Foreskin fibroblast (primary cell): ENCODE measurements at places on chromosomes 1 and 21.

DNA sequence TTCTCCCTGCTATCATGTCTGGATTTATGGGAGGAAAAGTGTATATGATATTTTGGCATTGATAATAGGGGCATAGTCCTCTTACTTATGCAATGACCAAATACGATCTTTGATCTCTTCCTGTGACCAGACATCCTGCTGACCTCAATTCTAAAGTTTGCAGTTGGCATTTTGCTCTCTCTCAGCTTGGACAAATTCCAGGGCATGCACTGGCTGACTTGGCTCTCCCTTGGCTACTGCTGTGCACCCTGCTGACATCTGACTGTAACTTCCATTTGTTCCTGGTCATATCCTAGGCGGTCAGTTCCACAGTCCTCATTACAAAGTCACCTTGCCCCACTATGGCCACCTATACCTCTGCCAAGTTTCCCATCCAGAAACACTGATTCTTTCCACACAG lies 380.7 kb upstream of the NR5A2 start:
- peak; percentile 10 for DNase-seq

DNA sequence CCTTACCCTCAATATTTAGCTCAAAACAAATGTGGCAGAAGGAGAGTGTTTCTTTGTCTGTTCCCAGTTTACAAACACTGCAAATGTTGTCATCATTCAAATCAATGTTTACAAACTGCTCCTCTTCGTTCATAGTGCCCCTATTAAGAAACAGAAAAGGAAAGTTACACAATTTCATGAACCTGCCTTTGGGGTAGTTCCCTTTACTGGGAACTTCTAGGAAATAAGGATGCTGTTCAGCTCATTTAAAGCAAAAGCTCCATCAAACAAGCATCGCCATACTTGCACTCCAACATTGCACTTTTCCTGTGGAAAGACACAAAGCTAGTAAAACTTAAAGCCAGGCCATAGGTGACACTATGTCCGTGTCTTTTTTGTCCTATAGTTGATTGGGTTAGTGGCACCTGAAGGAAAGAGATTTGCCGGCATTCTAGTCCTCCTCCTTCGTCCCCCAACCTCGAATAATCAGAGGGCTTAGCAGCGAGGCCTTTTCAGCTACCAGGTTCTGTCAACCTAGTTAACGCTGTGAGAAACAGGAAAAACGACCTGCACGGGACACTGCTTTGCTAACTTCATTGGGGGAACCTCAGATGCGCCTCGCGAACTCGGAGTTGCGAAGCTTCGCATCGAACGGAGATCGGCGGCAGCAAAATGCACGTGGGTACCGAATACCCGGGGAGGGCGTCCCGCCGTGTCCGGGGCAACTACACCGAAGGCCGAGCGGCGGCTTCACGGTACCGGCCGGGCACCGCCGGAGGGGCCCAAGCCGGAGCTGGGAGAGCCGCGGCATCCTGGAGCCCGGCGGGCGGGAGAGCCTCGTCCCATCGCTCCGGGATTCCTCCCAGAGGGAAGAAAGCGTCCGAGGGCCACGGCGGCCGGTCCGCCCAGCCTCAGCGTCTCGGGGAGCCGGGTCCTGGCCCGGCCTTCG lies 706 bp downstream of the C21orf91 start:
- DNase-seq = peak; percentile 15

- no peak for DNase-seq
These were observed 30.2 kb downstream of the BRDT start for GRCh38 chr1:91979383-91979782.

DNA sequence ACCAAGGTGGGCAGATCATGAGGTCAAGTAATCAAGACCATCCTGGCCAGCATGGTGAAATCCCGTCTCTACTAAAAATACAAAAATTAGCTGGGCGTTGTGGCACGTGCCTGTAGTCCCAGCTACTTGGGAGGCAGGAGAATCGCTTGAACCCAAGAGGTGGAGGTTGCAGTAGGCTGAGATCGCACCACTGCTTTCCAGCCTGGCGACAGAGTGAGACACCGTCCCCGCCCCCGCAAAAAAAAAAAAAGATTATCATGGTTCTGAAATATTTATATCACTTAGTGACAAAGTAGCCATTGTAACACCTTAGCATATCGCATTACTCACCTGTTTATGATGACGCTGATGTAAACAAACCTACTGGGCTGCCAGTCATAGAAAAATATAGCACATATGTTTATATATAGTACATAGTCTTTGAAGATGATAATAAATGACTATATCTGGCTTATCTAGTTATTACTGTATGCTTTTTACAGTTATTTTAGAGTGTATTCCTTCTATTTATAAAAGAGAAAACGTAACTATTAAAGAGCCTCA lies 160.2 kb downstream of the NCAM2 start:
- no peak for DNase-seq

- no peak for DNase-seq
These were observed 39.1 kb downstream of the CLIC6 start for GRCh38 chr21:34707876-34708325.

- peak; percentile 67 for DNase-seq
These were observed 1.5 kb downstream of the SCNN1D start for GRCh38 chr1:1281533-1282321.

GRCh38 chr1:27548858-27549719 lies 54.9 kb downstream of the AHDC1 start:
- no peak for DNase-seq

- DNase-seq = no peak
These were observed 77.0 kb upstream of the POU3F1 start for GRCh38 chr1:38123356-38124135.

DNA sequence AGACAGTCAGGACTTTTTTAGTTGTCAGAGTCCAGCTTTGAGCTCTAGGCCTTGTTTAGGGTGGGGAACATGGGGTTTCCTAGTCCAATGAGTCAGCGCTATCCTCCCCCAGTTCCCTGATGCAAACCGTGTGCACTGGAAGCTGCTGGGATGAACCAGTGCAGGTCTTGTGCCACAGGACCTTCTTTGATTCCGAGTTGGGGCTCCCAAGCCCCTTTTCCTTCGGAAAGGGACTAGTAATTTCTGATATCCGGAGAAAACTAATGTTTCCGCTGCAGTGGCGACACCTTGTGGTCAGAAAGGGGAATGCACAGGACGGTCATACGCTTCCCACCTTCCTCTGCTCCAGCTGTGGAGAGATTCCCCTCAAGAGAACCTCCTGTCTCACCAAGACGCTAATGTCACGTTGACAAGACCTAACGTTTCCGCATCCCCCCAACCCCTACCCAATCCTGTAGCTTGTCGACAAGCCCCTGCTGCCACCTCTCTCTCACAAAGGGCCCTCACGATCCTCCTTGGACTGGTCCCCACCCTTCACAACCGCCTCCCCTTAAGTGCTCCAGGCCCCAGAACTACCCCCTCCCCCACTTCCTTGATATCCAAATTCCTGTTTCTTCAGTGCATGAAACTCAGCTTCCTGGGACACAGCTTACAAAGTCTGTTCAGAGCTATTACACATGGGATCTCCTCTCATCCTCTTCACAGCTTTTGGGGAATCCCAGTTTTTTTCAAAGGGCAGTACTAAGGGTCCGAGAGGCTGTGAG lies 30.9 kb downstream of the GPA33 start:
- peak; percentile 34 for DNase-seq

- DNase-seq = no peak
These were observed 11.6 kb upstream of the S100A7A start for GRCh38 chr1:153404768-153405167.

GRCh38 chr1:193281894-193282293 lies 95.5 kb upstream of the B3GALT2 start:
- DNase-seq = no peak

- peak; percentile 18 for DNase-seq
These were observed 25.9 kb upstream of the RAP1A start for GRCh38 chr1:111593403-111594305.

- no peak for DNase-seq
These were observed 9.3 kb upstream of the ITGB2 start for GRCh38 chr21:44929799-44930542.

- peak; percentile 75 for DNase-seq
These were observed 48.9 kb downstream of the SKI start for GRCh38 chr1:2276803-2277580.

- no peak for DNase-seq
These were observed 33.2 kb upstream of the KANK4 start for GRCh38 chr1:62352387-62352786.

- DNase-seq = no peak
These were observed 24.8 kb upstream of the SELENON start for GRCh38 chr1:25774921-25775771.

- DNase-seq = no peak
These were observed 100.2 kb upstream of the GNG4 start for GRCh38 chr1:235749755-235750300.

DNA sequence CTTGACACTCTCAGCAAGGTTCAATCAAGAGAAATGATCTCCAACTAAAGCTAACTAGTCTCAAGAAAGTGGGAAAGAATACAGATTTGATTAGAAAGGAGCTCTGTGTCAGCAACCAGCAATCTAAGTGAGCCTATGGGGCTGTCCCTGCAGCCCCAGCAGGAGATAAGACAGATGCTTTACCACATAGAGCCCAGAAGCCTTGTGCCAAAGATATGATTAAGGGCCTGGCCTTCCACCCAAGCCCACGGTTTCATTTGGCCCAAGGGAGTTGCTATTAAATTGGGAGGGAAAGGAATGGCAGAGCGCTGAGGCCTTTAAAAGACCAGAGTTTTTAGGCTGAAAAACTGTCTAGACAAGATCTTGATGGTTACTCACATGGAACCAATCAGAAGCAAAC lies 74.8 kb downstream of the HLCS start:
- DNase-seq = no peak

DNA sequence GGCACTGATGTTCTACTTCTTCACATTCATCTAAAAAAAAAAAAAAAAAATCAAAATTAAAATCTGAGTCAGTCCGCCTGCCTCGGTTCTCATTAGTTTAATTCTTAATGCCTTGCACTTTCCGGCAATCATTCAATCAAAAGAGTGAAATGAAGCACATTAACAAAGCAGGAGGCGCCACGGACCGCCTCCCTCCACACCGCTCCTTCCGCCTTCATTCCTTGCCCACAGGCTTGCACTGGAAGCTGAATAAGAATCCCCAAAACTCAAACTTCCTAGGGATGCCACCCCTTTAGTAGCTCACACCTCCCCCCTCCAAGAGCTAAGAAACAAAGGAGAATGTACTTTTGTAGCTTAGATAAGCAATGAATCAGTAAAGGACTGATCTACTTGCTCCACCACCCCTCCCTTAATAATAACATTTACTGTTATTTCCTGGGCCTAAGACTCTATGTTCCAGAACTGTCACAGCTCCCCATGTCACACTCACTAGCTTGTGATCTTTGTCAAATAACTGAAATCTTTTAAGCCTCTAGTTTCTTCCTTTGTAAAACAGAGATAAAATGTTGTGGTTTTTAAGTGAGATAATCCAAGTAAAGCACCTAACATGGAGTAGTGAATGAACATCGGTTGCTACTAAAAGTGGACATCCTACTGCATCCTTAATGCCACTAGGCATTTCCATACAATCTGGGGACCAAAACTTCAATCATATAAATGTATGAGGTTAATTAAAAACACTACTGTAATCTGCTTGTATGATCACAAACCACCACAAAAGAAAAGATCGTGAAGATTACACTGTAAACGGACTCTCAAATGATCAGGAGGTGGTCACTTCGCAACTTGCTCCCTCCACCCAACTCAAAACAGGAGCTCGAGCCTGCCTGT lies 27.4 kb downstream of the LGALS8 start:
- DNase-seq = no peak

GRCh38 chr1:34164771-34165391 lies at the start of gene CSMD2:
Gene CSMD2, minus strand, starts transcription at chr1:34165230. Its CDS starts 133 bp downstream, at chr1:34165097.
- peak; percentile 73 for DNase-seq

DNA sequence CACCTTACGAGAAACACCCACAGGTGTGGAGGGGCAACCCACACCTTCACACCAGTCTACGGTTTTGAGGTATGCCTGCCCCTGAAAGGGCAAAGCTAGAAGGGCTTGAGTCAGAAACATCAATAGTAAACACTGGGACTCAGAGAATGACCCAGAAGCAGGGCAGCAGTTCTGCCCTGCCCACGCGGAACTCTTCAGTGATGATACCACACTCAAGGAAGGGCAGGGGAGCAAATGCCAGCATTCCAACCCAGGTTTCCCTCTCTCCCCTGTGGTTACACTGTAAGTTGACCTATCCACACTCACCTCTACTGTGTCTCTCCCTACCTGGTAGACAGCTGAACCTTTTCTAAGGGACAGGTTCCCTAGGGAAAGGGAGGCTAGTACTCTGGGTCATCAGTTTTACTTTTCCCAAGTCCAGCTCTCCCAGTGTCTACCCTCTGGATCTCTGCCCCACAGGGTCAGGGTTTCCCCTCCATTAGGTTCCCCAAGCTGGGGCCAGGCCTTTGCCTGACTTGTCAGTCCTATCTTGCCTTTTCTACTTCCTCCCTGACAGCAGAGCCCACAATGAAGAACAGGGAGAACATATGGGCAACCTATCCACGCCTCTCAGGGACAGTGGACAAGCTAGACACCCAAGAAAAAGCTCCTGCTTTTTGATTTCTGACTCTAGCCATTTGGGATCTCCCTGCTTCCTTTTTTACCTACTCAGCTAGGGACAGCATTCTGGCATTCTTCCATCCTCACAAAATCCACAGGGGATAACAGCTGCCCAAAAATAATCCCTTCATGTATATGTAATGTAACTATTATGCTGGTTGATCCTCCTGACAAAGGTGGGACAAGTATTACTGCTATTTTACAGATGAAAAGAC lies 3.0 kb downstream of the F11R start:
- no peak for DNase-seq

DNA sequence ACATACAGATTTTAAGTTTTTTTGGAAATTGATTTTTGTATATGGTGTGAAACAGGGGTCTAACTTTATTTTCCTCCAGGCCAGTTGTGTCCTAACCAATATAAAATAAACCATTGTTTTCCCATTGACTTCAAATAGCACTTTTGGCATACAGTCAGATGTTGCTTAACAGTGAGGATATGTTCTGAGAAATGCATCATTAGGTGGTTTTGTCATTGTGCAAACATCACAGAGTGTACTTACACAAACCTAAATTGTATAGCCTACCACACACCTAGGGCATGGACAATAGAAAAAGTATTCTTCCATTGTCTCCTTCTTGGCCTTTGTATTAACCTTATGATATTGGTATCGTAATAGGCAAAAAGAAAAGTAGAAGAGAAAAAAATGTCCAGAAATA lies 37.4 kb upstream of the DISP1 start:
- peak; percentile 84 for DNase-seq

- DNase-seq = no peak
These were observed 23.4 kb downstream of the RHBG start for GRCh38 chr1:156392452-156392853.

- no peak for DNase-seq
These were observed 29.6 kb upstream of the LRRC8D start for GRCh38 chr1:89791064-89791726.

GRCh38 chr1:155277902-155278688 lies 832 bp downstream of the HCN3 start:
- no peak for DNase-seq

DNA sequence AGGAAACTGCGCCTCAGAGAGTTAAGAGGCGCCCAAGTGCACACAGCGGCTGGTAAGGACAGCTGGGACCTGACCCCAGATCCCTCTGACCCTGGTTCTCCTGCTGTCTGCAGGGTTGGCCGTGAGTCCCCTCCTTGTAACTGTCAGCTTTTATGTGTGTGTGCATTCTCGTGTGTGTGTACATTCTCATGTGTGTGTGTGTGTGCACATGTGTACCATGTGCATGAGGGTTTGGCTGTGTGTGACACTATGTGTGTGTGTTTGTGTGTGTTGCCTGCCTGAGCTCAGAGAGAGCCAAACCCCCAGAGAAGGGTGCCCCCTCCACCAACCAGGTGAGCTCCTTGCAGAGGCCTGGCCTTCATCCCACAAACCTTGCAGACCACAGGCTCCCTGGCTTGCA lies 25.9 kb upstream of the EFHD2 start:
- DNase-seq = no peak

GRCh38 chr1:172777767-172778166 lies 118.9 kb downstream of the FASLG start:
- no peak for DNase-seq

GRCh38 chr1:10070206-10070605 lies 37.4 kb downstream of the UBE4B start:
- DNase-seq = no peak
